ENCODE measurements at places on chromosomes 5 and 9.

- no peak for DNase-seq
These were observed 21.2 kb upstream of the LOX start for GRCh38 chr5:122099060-122099790.

DNA sequence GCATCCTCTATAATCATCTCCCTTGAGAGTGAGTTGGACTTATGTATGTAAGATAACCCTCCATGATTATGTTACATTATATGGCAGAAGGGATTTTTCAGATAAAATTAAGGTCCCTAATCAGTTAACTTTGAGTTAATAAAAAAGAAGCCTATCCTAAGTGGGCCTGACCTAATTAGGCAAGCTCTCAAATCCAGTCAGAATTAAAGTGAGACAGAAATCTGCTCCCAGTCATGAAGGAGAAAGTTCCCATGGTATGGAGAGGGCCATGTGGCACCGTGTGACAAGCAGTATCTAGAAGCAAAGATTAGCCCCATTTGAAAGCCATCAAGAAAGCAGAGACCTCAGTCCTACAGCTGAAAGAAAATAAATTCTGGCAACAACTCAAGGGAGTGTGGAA is 202.4 kb downstream of the PRELID2 start:
- no peak for DNase-seq

GRCh38 chr9:20623748-20624124 is 1.4 kb upstream of the MLLT3 start:
- no peak for DNase-seq

- no peak for DNase-seq
These were observed 42.4 kb downstream of the STRBP start for GRCh38 chr9:123225995-123226394.

- DNase-seq: no peak
These were observed 99.2 kb downstream of the ARRDC3 start for GRCh38 chr5:91283899-91284298.

DNA sequence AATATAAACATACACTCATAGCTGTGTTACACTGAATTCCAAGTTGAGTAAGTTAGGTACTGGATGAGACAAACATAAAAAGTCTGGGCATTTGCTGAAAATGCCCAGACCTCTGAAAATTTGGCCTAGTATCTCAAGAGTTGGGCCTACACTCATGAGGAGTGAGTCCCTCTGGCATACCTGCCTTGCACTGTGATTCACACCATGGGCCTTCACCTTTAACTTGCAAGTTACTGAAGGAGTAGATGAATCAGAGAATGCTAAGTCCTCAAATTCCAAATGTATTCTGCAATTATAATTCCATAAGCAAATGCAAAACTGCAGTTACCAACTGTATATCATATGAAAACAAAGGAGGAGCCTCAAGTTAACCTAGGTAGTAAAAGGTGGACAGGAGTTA is 32.3 kb upstream of the C9orf40 start:
- DNase-seq: no peak

DNA sequence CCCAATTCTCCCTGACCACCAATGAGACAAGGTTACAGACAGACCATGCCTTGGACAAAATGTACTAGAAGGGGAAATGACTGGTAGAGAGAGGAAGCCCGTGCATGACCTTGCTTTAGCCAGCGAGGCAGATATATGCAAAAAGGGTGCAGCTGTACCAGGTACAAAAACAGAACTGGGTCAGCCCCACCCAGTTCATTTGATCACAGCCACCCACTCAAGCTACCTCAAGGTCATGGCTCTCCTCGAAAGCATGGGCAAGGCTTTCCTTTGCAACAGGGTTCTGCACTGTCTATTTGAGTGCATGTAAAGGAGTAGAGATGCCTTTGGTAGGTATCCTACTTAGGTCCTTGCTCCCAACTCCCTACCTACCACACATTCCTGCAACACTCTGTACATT is 33.3 kb downstream of the TLE1 start:
- no peak for DNase-seq

GRCh38 chr9:100167176-100167575 is 68.1 kb downstream of the INVS start:
- no peak for DNase-seq

GRCh38 chr9:94882966-94883641 is 156.6 kb downstream of the AOPEP start:
- no peak for DNase-seq

- DNase-seq: no peak
These were observed 274.7 kb downstream of the ELAVL2 start for GRCh38 chr9:23551311-23551721.

DNA sequence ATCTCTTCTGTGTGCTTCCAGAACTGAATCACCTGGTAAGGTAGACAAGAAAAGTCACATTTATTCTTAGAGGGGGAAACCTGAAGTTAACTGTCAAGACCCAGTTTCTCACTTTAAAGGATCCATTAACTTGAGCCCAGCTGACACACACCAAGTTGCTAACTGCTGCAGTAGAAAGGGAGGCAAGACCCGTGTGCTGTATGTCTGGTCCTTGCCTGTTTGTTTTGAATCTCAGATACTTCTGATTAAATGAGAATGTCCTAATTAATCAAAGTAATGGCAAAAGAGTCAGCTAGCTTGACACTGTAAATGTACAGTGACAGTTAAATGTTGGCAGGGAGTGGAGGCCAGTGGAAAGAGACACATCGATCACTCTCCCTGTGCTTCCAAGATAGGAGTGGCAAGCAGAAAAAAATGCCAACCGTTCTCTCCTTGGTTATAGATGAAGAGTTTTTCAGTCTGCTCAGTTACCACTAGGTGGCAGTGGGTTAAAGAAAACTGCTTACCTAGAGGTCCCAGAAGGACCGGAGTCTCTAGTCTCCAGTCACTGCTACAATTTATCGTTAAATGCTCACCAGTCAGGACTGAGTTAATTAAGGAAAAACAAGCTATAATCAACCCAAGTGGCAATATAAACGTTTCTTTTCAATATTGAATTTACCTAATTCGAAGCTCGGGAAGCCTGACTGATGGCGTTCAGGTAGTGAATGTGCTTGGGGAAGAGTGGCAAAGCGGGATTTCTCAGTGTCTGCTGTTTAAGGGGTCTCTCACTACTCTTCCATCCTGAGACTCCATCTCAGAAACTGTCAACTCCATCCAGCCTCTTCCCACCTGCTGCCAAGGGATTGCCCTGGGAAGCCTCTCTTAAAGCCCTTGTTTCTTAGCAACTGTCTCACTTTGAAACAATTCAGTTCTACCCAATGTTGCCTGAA is 18.4 kb downstream of the LSM11 start:
- DNase-seq: no peak

DNA sequence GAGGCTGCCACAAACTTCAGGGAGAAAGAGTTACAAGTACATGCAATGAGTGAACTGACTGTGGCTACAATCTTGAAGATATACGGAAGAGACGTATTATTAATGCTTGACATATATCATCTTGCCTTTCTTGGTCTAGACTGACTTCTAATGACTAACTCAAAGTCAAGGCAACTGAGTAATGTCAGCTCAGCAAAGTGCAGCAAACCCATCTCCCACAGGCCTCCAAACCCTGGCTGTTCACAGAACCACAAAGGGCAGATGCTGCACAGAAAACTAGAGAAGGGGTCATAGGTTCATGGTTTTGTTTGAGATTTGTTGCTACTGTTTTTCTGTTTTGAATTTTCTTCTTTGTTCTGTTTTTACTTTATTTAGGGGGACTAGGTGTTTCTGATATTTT is 21.0 kb downstream of the IL7R start:
- DNase-seq: no peak

- DNase-seq: no peak
These were observed 111.1 kb downstream of the UGCG start for GRCh38 chr9:112007575-112008240.

DNA sequence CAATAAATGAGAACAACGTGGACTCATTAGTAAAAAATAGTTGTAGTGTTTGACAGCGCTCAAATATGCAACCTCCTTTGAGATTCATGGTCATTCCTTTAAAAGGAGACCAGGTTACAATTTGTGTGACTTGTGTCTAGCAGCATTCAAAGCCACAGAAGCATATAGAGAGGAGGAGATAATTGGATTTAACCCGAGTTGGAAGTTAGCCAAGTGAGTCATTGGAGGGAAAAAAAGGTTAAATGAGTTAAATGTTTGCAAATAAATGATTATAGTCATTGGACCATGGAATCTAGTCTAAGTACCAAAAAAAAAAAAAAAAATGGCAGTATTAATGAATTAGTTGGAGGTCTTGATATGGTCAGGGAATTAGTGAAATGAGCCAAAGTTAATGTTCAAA is 90.9 kb downstream of the ITGA1 start:
- DNase-seq: no peak

DNA sequence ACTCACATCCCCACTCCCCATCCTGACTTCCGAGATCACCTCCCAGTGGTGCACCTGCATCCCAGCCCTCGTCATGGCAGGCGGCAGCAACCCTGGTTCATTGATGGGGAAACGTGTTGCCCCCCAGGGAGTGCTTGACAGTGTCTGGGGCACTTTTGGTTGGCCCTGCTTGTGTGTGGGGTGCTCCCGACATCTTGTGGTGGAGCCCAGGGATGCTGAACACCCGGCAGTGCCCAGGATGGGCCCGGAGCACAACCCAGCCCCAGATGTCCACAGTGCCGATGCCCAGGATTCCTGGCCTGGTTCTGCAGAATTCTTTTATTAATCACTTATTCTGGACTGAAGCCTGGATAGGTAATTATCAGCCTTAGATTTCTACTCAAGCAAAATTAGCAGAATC is 3.7 kb downstream of the MRPL36 start:
- no peak for DNase-seq

DNA sequence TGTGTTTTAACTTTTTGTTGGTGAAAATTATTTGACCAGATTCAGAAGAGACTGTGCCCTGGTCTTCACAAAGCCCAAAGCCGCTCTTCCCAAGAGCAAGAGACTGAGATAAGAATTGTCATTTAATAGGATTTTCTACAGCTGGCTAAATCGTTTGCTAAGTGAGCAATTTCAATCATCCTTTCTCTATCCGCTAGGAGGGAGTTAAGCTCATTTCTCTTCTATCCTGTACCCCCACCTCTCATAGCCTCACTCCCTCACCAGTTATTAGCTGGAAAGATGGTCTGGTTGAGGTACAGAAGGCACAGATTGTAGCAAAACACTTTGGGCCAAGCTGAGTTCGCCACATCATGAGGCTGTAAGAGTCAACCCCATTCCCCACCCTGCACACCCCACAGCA is 43.0 kb upstream of the SIL1 start:
- DNase-seq: no peak

GRCh38 chr9:5799314-5799713 is 33.6 kb downstream of the ERMP1 start:
- DNase-seq: no peak

DNA sequence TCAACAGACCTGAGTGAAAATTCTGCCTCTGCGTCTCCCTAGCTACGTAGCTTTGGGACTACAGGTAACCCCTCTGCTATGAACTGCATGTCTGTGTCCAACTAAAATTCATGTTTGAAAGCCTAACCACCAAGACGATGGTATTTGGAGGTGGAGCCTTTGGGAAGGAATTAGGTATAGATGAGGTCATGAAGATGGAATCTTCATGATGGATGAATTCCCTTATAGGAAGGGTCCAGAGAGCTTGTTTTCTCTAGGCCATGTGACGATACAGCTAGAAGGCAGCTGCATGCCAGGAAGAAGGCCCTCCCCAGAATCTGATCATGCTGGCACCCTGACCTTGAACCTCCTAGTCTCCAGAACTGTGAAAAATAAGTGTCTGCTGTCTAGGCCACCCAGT is 296.4 kb downstream of the SLIT3 start:
- no peak for DNase-seq

- no peak for DNase-seq
These were observed 5.5 kb upstream of the SMIM32 start for GRCh38 chr5:136198453-136198852.

DNA sequence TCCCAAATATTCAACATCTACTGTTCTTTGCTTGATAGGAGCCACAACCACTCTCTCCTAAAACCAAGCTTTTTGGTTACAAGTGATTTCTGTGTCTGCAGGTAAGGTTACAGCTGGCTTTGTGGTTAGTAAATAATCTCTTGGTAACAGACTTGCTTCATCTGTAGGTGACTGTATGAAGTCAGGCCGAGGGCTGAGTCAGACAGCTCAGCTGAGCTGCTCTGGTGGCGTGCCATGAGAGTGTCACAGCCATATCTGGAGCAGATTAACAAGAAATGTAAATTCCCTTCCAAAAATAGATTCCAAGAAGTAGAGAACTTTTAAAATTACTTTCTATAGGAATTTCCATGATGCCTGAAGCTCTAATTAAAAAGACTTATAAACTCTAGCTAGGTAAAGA is 23.7 kb upstream of the TAS2R1 start:
- DNase-seq: no peak

- DNase-seq: no peak
These were observed 232.3 kb downstream of the TLR4 start for GRCh38 chr9:117936185-117937130.

DNA sequence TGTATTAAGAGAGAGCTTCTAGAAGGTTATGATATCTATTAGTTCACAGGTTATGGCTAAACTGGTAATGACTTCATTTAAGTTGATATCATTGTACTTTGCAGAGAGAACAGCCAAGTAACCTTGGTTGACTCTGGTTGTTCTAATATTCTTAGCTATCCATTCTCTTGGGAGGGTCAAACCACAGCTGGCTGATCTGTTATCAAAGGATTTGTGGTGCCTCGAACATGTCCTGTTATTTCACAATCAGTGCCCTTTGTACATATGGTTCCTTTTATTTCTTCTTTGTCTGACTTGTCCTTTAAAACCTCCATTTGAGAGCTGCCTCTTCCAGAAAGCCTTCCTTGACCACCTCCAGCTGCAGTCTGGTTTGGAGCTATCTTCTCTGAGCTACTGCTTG is 61.7 kb downstream of the PDE8B start:
- no peak for DNase-seq

GRCh38 chr9:130934702-130935647 is 4.1 kb downstream of the FIBCD1 start:
- no peak for DNase-seq

DNA sequence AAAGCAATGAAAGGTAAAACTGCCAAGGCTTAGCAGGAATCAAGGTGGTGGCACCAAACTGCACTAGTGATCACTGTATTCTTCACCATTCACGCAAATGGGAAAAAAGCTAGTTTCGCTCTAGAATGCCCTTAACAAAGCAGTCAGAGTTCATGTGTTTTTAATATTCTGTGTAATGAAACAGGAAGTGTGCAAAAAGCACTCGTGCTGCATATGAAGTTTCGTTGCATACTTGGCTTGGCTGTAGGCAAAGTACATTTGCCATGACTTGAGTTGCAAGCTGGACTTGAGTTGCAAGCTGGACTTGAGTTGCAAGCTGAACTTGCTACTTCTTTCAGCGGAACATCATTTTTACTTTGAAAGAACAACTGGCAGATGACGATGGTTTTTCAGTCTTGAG is 55.4 kb downstream of the FOXI1 start:
- DNase-seq: no peak

DNA sequence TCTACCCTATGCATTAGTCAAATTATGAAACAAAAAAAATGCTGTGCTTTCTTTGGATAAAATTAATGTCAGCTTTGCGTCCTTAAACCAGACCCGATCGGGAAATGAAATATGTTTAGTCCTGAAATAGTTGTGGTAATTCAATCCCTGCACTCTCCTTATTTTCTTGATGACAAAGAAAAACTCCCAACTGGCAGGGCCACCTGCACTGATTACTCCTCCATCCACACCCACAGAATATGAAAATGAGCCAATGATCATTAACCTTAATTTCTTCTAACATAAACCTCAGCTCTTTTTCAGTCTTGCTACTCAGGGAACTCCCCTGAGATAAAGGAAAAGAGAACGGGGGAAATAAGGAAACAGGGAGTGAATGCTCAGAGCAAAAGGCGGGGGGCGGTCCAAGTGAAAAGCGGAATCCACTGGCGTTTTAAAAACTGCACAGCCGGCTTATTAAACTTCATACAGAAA is 245.3 kb downstream of the BNC2 start:
- DNase-seq: no peak

All from stimulated activated CD8-positive, alpha-beta memory T cell treated with anti-CD3 and anti-CD28 coated beads, Interleukin-4, amount 100 ng/mL, for 1 hour (primary cell).